ENCODE measurements at places on chromosomes 7 and 10.

GRCh38 chr10:121048749-121049148 is 197.6 kb downstream of the WDR11 start:
- DNase-seq, result no peak

- DNase-seq, result no peak
These were observed 1.3 kb downstream of the CTTNBP2 start for GRCh38 chr7:117871778-117872538.

DNA sequence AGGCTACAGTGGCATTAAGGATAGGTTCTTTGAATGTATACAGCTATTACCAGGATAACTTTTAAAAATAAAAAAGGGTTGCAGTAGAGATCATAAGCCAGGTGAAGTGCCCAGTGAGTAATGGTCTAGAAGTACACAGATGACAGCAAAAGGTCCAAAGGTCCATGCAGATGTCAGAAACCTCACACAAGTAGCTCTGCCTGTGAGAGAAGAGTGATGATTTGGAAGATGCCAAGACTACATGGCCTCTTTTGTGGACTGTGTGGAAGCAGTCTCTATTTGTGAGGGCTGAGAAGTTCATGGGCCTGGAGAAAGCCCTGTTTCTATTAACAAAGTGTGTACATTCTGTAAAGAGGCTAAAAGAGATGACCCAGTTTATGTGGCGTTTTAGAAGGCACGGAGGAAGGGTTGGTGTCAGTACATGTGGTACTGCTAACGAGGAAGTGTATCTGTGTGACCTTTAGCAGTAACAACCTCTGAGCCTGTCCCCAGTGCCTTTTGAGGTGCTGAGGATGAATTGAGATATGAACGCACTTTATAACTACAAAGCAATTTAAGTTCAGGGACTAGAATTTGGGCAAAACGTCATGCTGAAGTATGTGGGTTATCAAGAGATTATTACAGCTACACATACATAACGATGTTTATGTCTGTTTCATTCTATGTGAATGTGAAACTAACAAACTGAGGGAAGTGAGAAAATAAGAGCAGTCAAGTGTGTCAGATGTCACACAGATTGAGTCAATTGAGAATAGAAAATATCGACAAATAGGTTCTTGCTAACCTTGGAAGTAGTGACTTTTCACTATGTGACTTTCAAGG is 7.6 kb downstream of the CYCS start:
- no peak for DNase-seq

- no peak for DNase-seq
These were observed 101.0 kb upstream of the IKZF1 start for GRCh38 chr7:50203521-50203920.

GRCh38 chr10:132909491-132910071 is 32.8 kb downstream of the CFAP46 start:
- no peak for DNase-seq

DNA sequence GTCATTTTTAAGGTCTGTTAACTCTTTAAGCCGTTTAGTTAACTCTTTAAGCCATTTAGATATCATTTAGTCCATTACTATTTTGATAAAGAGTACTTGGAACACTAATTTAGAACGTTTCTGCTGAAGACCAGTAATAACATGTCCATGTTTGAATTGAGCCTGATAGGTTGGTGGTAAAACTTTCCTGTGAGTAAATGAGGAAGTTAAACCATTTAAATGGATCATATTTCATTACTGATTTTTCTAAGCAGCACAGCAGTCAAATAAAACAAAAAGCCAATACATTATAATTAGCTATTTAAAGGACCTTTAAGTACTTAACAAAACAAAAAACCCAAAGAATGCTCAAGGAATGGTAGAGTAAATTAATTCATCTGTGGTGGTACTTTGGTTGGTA is 29.4 kb downstream of the PHTF2 start:
- no peak for DNase-seq

GRCh38 chr10:112789248-112789647 is 160.8 kb upstream of the TCF7L2 start:
- no peak for DNase-seq

- DNase-seq, result no peak
These were observed 68.2 kb downstream of the ATXN7L1 start for GRCh38 chr7:105808209-105808608.

GRCh38 chr7:78400038-78400437 is 601.5 kb downstream of the PHTF2 start:
- DNase-seq, result no peak

DNA sequence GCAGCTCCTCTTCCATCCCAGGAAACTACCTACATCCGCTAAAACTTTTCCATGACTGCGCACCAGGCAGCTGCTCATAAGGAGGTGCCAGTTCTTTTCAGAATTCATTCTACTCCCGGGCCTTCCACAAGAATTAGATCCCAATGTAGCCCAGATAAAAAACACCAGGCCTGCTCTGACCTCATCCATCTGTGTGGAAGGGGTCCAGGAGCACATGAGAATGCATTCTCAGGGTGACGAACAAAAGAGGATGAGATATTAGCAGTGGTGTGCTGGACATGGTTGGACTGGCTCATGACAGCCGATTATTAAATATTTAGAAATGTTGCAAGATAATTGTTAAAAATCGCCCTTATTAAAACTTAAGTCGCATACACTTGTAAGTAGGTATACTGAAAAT is 43.2 kb upstream of the STEAP1B start:
- no peak for DNase-seq

- DNase-seq, result no peak
These were observed 31.5 kb downstream of the UNC5B start for GRCh38 chr10:71243756-71244395.

GRCh38 chr7:134016223-134016941 is 110.8 kb upstream of the LRGUK start:
- no peak for DNase-seq

- no peak for DNase-seq
These were observed 21.4 kb downstream of the ZKSCAN5 start for GRCh38 chr7:99525713-99526440.

DNA sequence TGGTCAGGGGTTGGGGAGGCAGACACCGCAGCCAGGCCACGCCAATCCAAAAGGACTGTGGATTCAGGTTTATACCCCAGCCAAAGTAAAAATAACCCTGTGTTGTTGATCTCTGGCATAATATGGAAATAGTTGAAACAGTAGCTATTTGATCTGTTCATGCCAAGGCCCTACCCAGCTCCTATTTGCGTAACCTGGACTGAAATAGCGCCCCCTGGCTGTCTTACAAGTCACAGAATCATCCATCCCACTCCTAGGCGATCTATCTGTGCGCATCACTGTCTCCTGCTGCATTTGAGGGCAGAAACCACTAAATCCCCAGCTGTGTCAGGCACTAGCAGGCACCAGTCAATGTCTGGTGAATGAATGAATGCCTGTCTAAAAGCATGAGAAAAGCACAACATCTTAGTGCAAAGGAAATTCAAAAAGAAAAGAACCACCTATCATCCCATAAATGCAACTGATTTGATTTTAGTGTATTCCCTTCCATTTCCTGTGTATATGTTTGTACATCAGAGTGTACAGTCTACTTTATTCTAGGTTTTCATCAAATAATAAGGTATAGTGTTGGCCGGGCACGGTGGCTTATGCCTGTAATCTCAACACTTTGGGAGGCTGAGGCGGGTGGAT is 160.0 kb downstream of the SLIT1 start:
- peak; percentile 3 for DNase-seq

- no peak for DNase-seq
These were observed 44.4 kb downstream of the GOLGA7B start for GRCh38 chr10:97894092-97894491.

GRCh38 chr7:94252971-94253370 is 141.7 kb upstream of the COL1A2 start:
- DNase-seq, result no peak

- no peak for DNase-seq
These were observed 55.6 kb upstream of the PNLIP start for GRCh38 chr10:116490028-116490662.

GRCh38 chr10:112851588-112852211 is 98.3 kb upstream of the TCF7L2 start:
- DNase-seq, result no peak

DNA sequence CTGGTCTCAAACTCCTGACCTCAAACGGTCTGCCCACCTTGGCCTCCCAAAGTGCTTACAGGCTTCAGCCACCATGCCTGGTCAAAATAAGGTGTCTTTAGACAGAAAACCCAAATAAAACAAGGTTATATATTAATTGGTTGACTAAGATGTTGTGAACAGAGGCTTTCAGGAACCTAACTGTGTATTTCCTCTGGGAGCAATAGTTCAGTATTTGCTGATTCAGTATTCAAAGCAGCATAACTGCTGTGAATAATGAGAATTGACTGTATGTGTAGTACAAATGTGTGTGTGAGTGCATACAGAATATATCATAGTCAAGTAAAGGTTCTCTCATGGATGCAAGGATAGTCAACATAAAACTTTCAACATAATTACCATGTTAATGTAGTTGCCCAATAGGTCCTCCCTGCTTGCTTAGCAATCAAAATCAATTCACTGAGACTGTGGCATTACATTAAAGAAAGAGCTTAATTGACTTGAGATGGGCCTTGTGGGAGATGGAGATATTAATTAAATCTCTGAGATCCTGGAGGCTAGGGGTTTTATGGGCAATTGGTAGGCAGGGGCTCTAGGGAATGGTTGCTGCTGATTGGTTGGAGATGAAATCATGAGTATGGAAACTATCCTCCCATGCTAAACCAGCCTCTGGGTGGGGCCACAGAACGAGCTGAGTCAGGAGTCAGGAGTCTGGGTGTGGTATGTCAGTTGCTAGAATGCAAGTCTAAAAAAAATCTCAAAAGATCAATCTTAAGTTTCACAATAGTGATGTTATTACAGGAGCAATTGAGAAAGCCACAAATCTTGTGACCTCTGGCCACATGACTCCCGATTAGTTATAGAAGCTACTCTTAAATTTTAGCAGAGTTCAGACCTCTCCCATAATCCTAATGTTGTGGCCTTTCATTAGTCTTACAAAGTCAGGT is 162.7 kb downstream of the AKR1D1 start:
- no peak for DNase-seq

DNA sequence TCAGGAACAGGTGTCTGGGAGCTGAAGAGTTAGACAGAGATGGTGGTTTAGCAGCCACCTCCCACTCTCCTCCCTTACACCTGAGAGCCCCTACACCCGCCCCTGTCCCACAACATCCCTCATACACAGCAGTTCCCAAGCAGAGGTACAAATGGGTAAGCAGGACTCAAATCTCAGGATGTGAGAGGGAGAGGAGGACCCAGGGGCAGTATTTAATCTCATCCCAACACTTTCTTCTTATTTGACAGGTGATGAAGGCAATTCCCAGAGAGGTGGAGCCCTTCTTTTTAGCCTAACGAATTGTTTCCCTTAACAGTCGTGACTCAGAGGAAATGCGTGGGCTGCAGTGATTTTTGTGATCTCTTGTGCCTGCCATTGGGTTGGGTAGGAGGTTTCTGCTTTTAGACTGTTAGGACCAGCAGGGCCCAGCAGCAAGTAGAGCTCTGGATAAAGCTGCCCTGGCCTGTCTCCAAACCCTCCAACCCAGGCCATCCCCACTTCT is 191.3 kb downstream of the HECW1 start:
- peak; percentile 31 for DNase-seq

- DNase-seq, result no peak
These were observed 252.4 kb downstream of the KLF6 start for GRCh38 chr10:3532644-3533043.

DNA sequence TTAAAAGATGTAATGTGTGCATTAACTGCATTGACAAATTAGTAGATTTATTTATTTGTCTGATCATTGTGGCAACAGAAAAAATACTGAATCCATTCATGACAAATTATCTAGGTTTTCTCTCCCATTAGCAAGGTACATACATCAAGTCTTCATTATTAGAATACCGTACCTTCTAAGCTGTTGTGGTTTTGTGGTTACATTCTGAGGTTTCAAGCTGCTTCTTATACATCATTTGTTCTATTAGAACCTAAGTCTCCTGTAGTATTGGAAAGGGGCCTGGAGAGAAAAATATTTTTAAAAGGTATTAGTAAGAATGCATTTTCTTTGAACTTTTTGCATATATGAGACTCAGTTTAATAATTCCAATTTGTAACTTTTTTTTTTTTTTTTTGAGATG is 26.3 kb upstream of the CACNB2 start:
- DNase-seq, result no peak

- DNase-seq, result no peak
These were observed 49.9 kb downstream of the CHST15 start for GRCh38 chr10:124043310-124044142.

GRCh38 chr10:79298403-79299244 is 48.6 kb upstream of the PPIF start:
- no peak for DNase-seq

- DNase-seq, result no peak
These were observed 39.2 kb upstream of the MSRB2 start for GRCh38 chr10:23056186-23056579.

DNA sequence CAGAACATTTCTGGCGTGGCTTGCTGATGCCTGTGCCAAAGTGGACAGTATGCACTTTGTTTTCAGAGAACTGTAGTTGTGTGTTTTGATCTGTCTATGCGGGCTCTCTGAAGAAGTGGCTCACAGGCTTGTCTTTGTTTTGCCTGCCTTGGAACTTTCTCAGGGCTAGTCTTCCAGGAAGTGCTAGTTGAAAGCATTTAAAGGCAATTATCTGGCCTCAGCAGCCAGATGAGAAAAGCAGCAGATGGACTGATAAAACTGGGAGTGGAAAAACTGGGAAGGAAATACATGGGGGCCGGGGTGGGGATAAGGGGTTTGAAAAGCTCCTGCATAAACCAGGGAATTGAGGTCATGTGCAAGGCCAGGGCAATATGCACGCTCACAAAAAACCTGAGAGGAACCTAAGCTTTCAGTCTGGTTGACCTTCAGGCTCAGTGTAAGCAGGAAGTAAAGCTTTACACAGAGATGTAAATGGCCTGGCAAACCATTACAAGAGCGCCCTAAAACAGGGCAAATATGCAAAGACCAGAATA is 94.5 kb downstream of the ZNF33B start:
- DNase-seq, result no peak

GRCh38 chr7:158329014-158329610 is 258.5 kb downstream of the PTPRN2 start:
- DNase-seq, result no peak

DNA sequence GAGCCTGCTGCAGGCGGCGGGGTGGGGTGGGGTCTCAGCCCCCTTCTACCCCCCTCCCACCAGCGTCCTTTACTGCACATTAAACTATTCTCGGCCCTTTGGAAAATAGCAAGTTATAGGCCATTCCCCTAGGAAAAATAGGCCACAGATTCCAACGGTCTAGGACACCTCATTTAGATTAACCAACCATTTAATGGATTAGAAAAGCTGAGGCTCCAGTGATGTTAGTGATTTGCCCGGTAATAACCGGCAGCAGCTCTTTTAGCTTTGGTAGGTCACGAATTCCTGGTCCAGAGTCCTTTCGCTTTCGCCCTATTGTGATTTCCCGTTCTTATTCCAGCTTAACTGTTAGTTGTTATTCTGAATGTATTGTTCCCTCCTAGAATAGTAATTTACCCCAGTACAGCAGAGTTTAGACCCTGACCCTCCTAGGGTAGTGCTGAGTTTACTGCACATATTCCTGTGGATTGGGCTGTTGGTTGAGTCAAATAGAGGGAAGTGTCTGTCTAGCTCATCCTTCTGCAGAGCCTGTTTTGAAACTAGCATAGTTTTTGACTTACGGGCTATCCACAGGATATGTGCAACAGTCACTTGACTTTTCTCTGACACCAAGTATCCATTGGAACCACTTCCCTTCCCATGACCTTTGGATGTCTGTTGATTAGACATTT is 754 bp downstream of the GSTO1 start:
- no peak for DNase-seq
